Inflammatory macrophage (primary cell): ENCODE measurements at places on chromosomes 7 and 10.

GRCh38 chr10:109593682-109594081, 329.6 kb downstream of the XPNPEP1 start:
- no peak for DNase-seq

DNA sequence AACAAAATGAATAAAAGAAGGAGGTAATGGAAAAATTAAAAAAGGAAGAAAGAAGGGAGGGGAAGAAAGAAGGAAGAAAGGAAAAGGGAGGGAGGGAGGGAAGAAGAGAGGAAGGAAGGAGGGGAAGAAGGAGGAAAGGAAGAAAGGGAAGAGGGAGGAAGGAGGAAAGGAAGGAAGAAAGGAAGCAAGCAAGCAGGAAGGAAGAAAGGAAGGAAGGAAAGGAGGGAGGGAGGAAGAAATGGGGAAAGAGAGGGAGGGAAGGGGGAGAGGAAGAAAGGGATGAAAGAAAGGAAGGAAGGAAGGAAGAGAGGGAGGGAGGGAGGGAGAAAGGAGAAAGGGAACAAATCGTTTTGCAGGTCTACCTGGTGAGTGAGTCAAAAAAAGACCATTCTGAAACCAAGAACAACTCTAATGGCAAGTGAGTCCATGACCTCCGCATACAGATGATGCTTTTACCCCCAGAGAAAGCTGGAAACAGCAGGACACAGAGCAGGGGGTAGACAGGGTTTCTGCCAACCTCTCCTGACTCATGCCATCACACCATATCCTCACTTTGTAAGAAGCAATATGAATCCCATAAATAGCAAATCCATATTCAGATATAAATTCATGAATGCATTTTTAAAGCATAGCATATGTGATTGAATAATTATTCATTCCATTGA, 1112.9 kb upstream of the AUTS2 start:
- DNase-seq: no peak

GRCh38 chr10:105070249-105070648, 429.2 kb downstream of the SORCS3 start:
- DNase-seq: no peak

DNA sequence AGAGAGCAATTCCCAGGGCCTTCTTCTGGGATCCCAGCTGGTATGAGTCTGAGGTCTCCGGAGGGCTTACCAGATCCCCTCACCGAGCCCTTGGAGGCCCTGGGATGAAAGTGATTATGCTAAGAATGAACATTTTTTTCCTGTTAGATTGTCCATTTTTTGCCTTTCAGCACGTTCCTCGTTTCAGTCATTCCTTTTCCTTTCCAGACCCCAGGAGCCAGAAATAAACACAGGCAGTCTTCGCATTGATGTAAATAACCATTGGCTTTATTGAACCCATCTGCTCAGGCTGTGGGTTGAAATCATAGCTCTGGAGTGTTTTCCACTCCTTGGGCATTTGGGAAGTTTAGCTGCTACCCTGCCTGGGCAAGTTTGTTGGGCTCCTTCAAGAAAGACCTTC, 320.9 kb upstream of the AUTS2 start:
- DNase-seq: no peak

GRCh38 chr7:151310578-151310977, 31.0 kb upstream of the NUB1 start:
- peak; percentile 24 for DNase-seq

DNA sequence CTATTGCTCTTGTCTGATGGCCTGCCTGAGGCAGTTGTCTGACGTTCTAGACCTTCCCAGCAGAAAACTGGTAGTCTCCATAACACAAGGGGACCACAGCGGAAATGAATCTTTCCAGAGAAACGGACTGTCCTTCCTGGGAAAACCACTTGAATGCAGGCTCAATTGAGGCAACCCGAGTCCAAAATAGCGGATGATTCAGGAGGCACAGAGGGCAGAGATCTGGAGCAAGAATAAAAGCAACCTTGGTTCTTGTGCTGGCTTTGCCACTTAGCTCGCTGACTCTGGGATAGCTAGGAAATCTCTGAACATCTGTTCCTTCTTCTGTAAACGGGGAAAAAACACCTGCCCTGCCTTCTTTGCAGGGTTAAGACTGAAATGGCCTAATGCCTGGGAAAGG, 178.8 kb downstream of the NEURL1 start:
- DNase-seq: no peak
